ENCODE measurements at places on chromosomes 6 and 20. TPM values are rescaled to one million over a fixed set of nuclear protein-coding genes. Genes with fewer than 3 reads are reported as not detected.

The TMEM217 gene
- 0.80 TPM for total RNA-seq

The MUCL3 gene
- total RNA-seq: not detected

The ESR1 gene
- not detected for total RNA-seq

The TMEM244 gene
- not detected for total RNA-seq

The CD24 gene
- 180 TPM for total RNA-seq

The SPO11 gene
- total RNA-seq: not detected

The RCAN2 gene
- total RNA-seq: not detected

The MYL9 gene
- total RNA-seq: 19.9 TPM

The MPIG6B gene
- total RNA-seq: not detected

The HFE gene
- total RNA-seq: 11.7 TPM

The PXT1 gene
- total RNA-seq: not detected

The COX4I2 gene
- not detected for total RNA-seq

The MARCKS gene
- 10.6 TPM for total RNA-seq

The AP5S1 gene
- total RNA-seq: 17.8 TPM

The ENPP5 gene
- not detected for total RNA-seq

The DEFB124 gene
- total RNA-seq: not detected

The RHAG gene
- total RNA-seq: 0.10 TPM

The TGM3 gene
- 0.05 TPM for total RNA-seq

The NOX3 gene
- total RNA-seq: not detected

The NFYA gene
- 12.9 TPM for total RNA-seq

The SLC17A2 gene
- total RNA-seq: not detected
